Stimulated activated memory B cell treated with anti-CD40 and anti-IgM and Interleukin-4, amounts not matched to agents 10 μg/mL and 1 μg/mL and 100 μg/mL, for 72 hours (primary cell): ENCODE measurements at places on chromosomes 6 and 20.

DNA sequence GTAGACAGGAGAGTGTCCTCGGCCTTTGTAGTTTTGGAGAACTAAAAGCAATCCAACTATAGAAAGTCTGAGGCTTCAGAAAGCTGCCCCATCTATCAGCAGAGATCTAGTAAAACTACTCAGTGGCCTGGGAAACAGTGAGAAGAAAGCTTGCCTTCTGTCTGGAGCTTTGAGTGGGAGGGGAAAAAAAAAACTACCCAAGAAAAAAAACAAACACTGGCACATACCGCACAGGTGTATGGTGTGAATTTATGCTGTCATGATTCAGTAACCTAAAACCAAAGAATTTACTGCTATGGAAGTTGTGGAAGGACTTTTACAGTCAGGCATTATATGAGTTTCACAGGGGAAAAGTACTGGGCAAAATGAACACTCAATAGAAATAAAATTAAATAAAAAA, 280.5 kb downstream of the ADGRB3 start:
- no peak for ATAC-seq

DNA sequence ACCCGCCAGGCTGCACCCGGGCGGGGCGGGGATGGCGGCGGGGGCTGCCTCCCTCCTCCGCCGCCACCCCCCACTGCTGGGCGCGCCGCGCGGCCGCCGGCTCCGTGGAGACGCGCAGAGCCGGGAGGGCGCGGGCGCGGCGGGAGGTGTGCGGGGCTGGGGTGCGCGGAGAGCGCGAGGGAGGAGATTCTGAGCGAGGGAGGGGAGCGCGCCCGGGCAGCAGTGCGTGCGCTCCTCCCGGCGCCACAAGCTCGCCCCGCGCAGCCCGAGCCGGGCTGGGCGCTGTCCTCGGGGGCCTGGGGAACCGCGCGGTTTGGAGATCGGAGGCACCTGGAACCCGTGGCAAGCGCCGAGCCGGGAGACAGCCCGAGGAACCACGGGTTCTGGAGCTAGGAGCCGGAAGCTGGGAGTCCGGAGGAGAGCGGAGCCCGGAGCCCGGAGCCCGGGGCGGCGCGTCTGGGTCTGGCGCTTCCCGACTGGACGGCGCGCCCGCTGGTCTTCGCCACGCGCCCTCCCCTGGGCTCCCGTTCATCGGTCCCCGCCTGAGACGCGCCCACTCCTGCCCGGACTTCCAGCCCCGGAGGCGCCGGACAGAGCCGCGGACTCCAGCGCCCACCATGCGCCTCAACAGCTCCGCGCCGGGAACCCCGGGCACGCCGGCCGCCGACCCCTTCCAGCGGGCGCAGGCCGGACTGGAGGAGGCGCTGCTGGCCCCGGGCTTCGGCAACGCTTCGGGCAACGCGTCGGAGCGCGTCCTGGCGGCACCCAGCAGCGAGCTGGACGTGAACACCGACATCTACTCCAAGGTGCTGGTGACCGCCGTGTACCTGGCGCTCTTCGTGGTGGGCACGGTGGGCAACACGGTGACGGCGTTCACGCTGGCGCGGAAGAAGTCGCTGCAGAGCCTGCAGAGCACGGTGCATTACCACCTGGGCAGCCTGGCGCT, at the start of gene NTSR1:
Gene NTSR1, plus strand, starts transcription at position 246 of the 946 bp plus-strand sequence. Its CDS starts 372 bp downstream, at position 618.
- ATAC-seq = no peak

DNA sequence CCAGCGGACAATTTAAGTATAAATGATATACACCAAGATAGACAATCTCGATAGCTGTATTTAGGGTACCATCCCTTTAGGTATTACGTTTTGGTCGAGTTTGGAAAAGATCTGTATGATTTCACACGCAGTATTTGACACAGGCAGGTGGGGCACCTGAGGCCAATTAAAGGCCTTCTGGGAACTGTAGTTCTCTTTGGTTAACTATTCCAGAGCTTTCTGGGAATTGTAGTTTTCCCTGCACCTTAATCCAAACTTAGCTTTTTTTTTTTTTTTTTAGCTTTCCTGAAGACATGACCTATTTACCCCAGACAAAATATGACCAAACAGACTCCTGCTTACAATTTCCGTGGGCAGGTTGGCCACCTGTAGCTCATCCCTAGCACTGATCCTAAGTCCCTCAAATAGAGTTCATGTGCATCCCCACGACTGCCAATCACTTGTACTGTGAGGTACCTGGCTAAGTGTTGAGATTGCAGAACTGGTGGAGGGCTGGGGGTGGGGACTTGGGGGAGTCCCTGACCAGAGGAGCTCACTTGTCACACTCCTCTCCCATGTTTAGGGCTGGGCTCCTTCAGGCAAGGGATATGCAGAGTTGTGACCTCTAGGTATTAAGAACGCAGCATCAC, 999 bp upstream of the EHMT2 start:
- ATAC-seq = peak; percentile 31

GRCh38 chr6:148105695-148106094, 236.9 kb upstream of the SASH1 start:
- no peak for ATAC-seq

DNA sequence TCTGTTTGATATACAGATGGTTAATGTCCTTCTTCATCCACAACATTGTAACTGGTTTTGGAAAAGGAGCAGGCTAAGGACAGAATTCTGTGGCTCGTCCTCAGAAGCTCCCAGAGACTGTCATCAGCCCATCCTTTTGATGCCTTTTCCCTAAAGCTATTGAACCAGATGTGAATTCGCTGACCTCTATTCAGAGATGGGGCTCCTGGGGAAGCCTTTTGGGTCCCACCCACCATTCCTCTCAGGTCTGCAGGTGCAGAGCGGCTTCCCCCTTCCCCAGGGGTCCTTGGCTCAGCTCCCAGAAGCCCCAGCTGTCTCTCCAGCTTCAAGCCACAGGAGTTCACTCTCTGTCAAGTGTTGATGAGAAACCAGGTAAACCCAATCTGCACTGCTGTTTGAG, 191.7 kb downstream of the SMOC2 start:
- ATAC-seq = no peak

GRCh38 chr6:149052350-149053106, 265.0 kb upstream of the TAB2 start:
- ATAC-seq = no peak

DNA sequence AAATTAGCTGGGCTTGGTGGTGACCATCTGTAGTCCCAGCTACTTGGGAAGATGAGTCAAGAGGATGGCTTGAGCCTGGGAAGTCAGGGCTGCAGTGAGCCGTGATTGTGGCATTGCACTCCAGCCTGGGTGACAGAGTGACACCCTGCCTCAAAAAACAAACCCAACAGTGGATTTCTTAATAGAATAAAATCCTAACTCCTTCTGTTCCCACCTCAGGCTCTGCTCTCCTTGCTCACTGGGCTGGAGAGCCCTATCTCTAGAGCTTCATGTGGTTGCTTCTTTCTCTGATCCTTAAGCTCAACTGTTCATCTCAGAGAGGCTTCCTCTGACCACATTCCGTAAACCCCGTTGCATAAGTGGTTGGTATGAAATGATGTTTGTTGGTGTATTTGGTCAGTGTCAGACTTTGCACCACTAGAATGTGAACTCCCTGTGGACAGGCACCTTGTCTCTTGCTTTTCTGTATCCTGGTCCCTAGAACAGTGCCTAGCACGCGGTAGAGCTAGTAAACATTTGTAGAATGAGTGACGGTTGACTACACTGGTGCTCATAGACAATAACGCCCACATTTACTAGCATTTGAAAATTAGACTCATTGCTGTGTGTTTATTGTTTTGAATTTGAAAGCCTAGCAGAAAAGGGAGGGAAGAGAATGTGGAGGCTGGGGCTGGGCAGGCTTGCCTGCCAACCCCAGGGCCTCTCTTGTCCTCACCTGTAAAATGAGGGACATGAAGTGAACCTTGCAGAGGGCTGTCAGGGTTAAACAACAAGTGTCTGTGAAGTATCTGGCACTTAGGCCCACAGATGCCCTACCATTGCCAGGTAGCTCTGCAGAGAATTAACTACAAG, 4.2 kb downstream of the MAPRE1 start:
- ATAC-seq = no peak

- ATAC-seq = no peak
These were observed 12.2 kb downstream of the CEP250 start for GRCh38 chr20:35467339-35468224.

GRCh38 chr6:90610751-90611542, 24.1 kb upstream of the MAP3K7 start:
- peak; percentile 83 for ATAC-seq

DNA sequence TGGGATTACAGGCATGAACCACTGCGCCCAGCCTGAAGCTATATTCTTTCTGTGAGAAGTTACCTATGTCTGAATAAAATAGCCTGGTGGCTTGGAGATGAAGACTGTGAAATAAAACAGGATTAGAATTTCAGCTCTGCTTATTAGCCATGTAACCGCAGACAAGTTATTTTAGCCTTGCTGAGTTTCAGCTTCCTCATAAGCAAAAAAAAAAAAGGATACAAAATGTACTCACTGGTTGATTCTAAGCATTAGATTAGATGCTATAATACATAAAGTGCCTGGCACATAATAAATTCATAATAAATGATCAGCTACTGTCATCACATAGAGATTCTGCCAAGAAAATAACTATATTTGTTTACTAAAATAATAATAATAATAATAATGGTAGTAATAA, 98.8 kb downstream of the EPB41L2 start:
- ATAC-seq = no peak

DNA sequence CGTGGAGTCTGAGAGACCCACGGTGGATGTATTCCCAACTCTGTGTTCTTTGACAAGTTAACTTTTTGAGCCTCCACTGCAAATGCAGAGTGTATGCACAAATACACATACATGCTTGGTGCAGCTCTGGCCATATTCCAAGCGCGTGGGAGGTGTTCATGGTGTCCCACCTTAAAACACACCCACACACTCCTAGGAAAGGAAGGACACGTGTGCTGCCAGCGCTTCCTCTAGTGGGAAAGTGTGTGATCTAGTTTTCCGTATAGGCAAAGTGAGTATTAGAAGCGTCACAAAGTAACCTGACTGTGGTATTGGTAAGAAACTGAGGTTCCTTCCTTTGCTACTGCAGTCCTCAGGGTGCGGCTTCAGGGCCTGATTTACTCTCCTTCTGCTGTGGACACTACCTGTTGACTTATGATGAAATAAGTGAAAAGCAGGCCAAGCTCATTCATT, 36.0 kb upstream of the MPC1 start:
- no peak for ATAC-seq

DNA sequence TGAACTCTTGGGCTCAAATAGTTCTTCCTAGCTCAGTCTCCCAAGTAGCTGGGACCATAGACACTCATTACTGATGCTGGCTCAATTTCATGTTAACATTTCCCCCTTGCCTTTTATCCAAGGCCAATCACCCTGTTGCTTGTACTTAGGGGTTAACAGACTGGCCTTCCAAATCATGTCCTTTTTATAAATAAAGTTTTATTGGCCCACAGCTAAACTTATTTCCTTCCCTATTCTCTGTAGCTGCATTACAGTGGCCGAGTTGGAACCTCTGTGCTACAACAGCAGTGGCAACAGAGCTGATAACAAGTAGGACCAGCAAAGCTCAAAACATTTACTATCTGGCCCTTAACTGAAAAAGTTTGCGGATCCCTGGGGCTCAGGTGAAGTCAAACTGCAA, 109.8 kb downstream of the ZFP64 start:
- no peak for ATAC-seq

GRCh38 chr20:46311039-46311650, 2.8 kb upstream of the CDH22 start:
- ATAC-seq = no peak

DNA sequence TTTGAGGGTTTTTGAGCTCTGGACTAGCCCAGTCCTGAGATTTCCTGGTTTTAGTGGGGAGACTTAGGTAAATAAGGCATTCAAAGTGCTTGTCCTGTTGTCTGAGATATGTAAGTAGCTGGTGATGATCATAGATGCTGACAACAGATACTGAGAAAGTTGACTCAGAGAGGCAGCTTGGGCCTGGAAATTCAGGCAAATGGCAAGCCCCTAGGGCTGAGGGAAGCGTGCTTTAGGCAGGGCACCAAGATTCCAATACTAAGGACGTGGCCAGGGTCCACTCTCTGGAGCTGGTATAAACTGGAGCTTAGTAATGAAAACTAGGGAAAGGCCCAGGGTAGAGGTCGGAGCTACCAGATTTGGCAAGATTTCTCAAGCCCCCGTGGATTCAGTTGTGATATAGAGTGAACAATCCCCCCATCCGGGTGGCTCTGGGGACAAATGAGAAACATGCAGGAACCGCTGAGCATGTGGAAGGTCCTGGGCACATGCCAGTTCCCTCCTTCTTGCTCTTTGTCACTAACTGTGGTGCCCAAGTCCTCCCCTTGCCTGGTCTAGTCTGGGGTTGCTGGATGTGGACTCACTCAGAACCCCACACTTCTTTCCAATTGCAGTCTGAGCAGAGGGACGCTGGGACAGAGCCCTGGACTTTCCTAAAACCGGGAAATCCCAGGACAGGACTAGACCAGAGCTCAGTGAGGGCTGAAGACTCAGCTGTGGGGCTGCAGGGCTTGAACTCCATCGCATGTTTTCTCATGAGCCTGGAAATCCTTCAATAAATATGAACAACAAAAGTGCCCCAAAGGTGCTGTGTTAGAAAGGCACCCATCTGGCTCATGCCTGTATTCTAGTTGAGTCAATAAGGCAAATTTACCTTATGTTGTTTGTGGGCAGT, 10.3 kb downstream of the SLC22A3 start:
- no peak for ATAC-seq

GRCh38 chr6:2807342-2808090, 34.1 kb downstream of the SERPINB1 start:
- ATAC-seq = no peak

DNA sequence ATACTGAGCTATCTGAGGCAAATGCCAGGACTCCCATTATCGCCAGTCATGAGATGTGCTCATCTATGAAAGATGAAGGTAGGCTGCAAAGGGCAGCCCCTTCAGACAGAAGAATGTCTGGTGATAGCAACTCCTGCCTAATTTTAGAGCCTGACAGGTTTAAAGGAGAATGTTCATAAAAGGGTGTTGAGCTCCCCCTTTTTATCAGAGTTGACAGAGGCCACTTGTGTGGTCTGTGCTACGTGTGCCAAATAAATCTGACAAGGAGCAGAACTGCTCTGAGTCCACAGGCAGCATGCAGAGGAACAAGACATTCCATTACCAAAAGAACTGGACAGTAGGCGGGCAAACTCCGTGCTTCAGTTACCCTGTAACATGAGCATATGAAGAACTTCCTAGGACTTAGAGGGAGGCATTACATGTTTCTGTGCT, 101.8 kb downstream of the PREP start:
- no peak for ATAC-seq

DNA sequence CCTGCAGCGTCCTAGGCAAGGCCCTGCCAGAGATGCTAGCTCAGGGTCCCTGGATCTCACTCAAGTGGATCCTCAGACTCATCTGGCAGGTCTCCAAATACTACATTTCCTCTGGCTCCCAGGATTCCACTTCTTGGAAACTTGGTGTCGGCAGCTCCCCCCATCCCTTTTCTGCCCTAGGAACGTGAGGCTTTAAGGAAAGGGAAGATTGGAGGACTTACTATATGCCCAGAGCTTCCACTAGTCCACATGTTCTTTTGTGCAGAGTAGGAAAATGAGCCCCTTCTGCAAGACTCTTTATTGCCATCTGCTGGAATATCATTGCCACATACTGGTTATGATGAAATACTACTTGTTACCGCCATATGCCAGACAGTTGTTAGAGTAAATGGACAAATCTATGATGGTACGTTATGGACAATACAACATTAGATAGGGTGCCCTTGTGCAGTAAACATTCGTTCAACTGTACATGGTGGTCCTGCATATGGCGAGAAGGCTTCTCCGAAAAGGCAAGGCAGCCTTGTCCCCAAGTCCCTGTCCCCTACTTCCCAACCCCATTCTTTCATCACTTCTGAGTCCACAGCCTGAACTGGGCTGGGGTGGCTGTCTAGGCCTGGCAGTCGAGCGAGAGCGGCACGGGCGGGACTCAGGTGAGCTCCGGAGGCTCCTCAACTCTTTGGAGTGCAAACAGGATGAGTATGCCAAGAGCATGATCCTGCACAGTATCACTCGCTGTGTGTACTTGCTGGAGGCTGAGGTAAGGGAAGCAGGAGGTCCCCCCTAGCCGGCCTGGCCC, 780 bp downstream of the ARMC12 start:
- peak; percentile 71 for ATAC-seq
